ENCODE measurements at places on chromosomes 12 and 14.

DNA sequence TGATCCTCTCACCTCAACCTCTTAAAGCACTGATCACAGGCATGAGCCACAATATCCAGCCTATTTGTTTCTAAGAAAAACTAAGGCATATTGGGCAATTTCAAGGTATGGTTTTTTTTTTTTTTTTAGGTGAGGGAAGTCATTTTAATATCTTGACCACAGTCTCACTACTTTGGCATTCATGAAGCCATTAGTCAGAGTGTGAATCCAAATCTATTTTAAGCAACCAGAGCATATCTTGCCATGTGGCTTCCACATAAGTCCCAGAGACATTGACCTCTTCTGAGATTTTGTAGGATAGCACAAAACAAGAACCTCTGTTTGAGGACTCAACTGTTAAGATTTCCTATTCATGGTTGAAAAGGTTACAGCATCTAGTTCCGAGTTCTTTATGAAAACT is 130.3 kb upstream of the RBM19 start:
- no peak for DNase-seq

DNA sequence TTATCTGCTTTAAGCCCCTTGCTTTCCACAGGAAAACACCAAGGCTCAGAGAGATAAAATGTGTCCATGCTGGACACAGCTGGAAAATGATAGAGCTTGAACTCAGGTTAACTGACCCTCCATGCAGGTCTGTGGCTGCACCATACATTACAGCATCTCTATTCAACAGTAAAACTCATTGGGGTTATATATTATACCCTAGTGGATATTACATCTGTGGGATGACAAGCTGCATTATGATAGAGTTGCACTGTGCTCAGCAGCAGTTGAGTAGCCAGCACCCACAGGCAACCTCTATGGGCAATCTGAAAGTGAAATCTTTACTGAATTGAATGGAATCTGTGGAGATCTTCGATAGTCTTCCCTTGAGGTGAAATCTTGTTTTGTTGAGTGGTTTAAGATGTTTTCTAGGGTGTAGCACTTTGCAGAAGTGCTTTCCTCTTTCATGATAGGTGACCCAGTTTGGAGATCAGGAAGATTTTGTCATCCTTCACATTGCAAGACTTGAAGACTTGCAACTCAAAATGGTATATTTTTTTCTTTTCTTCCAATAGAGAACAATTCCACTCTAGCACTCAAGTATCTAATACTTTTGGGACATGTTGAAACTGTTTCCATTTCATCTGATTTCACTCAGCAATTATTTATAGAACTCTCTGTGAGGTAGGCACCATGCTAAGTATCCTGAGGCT is 389.2 kb downstream of the RAD51B start:
- no peak for DNase-seq

- no peak for DNase-seq
These were observed 1659.2 kb upstream of the FLRT2 start for GRCh38 chr14:83870546-83871270.

- DNase-seq = peak; percentile 15
These were observed 29.5 kb downstream of the MEG3 start for GRCh38 chr14:100855256-100855930.

DNA sequence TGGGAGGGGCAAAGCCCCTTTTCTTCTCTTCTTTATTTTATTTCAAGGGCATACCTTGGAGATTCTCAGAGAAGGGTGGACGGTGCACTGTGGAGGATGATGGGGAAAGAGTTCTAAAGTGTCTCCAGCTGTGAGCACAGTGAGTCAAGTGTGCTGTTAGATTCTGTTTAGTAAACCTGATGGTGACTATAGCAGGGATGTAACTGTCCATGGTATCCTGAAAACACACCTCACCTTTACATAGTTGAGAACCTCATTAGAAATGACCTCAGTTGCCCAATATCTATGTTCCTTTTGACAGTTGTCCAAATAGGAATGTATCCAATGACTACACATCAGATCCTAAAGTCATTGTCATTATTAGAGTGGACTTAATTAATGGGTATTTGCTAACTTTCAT is 38.0 kb downstream of the CNTN1 start:
- no peak for DNase-seq

DNA sequence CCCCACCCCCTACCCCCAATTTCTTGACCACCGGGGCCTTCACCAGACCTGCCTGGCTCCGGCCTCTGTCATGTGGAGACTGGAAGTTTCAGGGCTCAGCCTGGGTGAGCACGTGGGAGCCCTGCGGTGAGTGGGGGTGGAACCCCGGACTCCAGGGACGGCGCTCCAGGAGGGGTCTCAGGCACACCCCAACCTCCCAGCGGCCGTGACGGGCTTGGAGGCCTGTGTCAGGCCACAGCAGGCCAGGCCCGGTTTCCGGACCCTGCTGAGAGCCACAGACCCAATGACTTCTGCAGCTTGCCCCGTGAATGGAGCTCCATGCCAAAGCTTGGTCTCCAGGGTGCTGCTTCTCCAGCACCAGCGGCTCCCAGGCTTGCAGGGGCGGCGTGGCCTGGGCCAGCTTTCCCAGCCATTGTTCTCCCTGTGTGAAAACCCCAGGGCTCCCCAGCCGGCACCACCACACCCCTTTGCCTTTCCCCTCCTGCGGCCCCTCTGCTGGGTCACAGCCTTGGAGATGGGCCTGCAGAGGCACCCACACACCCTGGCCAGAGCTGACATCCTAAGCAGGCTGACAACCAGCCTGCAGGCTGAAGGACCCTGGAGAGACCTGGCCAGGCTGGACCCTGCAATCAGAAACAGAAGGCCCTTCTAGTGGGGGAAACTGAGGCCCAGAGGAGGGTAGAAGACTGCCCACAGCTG is 186.2 kb upstream of the C14orf180 start:
- no peak for DNase-seq

- no peak for DNase-seq
These were observed 47.5 kb downstream of the GALNT4 start for GRCh38 chr12:89476904-89477595.

DNA sequence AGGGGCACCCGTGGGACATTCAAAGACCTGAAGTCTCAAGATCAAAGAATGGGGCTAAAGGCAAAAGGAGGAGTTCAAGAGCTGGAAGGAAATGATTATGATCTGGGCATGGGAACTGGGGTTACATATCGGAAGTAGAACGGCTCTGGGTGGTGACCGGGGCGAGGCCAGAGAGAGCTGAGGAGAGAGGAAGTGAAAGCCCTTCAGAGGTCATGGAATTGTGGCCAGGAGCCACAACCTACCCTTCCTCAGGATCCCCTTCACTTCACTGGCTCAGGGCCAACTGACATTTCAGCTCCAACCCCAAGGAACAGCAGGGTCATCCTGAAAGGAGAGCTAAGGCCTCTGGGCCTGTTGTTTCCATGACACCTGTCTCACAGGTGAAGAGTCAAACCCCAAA is 57.8 kb downstream of the GALNT16 start:
- DNase-seq = peak; percentile 66

DNA sequence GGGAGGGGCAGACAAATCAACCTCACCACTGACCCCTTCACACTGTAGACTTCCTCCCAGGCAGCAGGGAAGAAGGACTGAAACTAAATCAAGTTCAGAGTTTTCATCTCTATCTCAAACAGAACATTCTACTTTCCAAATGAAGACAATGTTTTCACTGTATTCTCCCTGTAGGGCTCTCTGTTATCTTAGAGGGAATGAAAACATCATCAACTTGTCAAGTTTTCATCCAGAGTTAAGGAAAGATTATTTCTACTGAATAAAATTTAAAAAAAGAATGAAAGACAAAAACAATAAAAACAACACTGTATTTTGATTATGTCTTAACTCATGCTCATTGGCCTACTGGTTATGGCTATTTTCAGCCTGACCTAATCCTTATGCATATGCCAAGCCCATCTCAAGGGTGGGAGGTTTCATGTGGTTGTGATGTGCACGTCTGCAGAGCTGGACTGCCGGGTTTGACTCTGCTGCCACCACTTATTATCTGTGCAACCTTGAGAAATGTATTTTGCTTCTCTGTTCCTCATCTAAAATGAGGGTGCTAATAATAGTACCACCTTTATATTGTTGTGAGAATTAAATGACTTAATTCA is 152.0 kb upstream of the AVPR1A start:
- DNase-seq = no peak

DNA sequence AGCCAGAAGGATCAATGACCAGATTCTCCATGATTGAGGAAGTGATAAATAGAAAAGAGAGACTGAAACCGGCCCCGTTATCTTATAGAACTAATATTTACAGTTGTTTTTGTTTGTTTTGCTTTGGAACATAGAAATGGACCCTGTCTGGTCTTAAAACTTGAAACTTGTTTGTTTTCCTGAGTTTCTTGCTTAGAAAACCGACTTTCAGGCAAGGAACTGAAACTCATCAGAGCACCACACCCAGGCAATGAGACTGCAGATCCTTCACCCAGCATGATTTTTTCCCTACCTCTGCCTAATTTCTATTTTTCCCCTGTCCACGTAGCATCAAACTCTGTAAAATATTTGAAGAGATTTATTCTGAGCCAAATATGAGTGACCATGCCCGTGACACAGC is 10.6 kb upstream of the CLEC12A start:
- no peak for DNase-seq
